ENCODE measurements at places on chromosomes 7 and 10.

DNA sequence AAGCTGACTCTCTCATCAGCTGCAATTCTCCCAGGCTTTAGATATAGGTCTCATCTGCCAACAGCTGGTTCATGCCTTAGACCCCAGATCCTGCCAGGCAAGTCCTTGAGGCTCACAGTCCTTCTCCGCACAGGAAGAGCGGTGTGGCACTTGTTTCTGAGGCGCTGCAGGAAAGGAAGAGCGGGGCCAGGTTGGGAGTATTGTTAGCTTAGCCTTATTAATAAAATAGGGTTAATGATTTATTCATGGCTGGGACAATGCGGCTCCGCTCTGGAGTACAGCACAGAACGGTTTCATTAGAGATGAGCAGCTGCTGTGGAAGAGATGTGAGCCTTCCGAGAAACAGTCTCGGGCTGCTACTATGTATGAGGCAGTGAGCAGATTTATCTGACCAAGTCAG is 78.1 kb downstream of the FZD1 start:
- no peak for DNase-seq

DNA sequence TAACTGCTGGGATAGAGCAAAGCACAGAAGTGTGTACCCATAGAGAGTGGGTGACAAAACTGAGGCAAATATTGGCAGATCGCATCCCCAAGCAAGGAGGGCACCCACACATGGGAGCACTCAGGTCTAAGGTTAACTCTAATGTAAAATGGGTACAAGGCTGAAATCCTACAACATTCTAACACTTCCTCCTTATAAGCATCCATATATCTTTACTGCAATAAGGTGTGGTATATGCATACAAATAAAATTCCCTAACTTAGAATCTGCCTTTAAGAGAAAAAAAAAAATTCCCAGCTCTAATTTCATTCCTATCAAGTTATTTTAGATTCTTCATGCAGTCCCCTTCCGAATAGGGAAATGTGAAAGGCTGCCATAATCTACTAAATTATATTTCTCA is 18.7 kb downstream of the EIF3A start:
- DNase-seq: no peak

DNA sequence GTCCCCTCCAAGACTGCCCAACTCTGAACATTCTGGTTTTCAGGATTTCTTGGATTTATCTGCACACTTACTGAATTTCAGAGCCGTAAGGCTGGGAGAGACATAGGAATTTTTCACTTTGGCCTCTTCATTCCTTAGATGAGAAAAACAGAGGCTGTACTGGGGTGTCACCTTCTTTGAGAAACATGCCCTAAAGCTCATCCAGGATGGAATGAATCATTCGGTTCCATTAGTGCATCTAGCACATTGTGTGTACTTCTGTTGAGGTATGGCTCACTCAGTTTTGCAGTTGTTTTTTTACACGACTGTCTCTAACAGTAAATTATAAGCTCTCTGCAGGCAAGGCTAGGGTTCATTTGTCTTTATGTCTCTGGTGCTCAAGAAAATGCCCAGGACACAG is 383.4 kb downstream of the GATA3 start:
- no peak for DNase-seq

- DNase-seq: no peak
These were observed 71.5 kb downstream of the CDK1 start for GRCh38 chr10:60849740-60850139.

GRCh38 chr10:126972635-126973414 is 67.6 kb downstream of the DOCK1 start:
- no peak for DNase-seq

DNA sequence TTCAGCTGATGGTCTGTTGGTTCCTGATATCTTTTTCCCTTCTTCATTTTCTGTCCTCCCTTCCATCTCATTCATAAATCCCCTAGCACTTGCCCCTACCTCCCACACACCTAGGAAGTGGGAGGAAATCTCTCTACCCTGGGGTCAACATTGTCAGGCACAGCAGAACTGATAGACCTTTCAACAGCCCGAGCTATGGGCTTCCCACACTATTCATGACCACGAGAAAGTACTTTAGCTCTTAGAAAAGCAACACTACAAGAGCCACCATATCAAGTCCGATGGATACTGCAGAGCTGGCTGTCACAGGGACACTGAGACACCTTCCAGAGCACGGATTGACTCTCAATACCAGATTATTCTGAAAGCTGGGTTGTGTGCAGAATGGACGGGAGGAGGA is 180.6 kb upstream of the NEBL start:
- no peak for DNase-seq

DNA sequence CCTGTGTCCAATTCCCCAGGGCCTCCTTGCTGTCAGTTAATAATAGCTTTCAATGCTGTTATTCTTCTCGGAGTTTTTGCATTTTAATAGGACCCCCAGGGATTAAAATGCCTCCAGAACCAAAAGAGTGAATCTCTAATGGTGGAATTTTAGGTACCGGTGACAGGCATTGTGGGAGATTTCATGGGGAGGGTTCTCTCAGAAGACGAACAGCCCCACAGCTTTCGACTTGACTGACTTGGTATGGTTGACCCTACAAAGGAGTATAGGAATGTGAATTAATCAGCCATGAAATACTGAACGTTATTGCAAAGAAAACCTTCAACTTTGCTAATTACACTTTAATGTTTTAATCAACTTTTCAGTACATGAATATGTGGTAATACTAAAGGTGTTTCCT is 206.3 kb upstream of the FZD8 start:
- DNase-seq: no peak

GRCh38 chr10:110029450-110029849 is 21.7 kb downstream of the ADD3 start:
- DNase-seq: no peak

- no peak for DNase-seq
These were observed 20.9 kb upstream of the BAG3 start for GRCh38 chr10:119630300-119630699.

DNA sequence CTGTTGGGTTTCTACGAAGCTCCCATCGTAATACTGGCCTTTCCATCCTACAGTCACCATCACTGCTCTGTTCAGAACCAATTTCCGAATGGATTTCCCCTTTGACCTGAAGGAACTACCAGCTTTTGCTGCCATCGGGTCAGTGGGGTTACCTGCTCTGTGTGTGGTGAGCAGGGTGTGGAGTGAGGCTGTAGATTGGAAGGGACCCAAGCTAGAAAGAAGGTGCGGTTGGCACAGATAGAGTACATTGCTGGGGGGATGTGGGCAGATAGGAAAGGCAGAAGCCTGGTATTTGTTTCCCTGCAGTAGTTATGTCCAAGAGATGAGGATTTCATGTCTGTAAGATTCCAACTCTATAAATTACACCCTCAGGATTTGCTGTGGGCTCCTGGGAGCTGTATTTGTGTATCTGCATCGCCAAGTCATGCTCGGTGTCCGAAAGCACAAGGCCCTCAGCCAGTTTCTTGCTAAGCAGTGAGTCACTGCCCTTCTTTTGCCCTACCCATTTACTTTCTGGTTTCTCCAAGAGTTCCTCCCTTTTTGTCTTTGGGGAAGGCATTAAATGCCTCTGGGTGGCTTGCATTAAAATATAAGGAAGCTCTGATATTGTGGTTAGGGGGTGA is 15.4 kb downstream of the CLCN1 start:
- no peak for DNase-seq

DNA sequence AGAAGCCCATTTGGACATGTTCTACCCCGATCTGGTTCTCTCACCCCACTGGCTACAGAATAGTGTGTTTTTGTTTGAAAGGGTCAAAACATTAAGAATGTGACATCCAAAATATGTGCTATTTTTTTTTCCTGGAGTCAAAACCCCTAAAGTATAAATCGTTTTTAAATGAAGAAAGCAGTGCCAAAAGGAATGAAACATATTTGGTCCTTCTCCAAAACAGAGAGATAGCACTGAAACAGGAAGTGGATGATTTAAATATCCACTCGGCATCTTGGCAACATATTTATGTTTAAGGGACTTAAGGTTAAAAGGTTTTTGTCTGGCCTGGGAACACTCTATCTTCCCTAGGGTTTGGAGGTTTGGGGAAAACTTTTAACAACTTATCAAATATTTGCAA is 32.3 kb downstream of the CALD1 start:
- DNase-seq: no peak

DNA sequence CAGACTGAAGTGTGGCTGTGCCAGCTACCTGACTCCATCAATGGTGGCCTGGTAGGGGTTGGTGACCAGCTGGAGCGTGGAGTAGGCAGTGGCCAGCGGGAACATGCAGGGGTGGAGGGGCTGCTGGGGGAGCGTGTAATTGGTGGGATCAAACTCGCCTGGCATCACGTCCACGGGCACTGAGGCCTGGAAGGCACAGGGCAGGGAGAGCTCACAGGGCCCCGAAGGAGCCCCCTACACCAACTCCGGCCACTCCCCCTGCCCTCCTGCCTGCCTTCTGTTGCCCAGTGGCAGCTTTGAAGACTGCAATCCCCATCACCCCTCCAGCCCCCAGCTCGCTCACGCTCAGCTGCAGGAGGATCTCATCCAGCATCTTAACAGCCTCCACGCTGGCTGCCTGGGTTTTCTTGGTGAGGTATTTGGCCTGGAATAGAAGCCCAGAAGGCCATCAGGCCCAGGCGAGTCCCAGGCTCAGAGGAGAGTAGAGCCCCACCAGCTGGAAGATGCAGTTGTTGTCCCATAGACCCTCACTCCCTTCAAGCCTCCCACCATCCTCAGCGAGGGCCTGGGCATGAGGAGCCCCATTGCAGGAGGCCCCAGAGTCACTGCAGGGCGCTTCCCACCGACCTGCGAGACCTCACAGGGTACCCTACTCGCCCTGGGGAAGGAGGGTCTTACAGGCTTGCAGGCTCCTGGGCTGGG is 7.1 kb downstream of the POLD2 start:
- DNase-seq: no peak

DNA sequence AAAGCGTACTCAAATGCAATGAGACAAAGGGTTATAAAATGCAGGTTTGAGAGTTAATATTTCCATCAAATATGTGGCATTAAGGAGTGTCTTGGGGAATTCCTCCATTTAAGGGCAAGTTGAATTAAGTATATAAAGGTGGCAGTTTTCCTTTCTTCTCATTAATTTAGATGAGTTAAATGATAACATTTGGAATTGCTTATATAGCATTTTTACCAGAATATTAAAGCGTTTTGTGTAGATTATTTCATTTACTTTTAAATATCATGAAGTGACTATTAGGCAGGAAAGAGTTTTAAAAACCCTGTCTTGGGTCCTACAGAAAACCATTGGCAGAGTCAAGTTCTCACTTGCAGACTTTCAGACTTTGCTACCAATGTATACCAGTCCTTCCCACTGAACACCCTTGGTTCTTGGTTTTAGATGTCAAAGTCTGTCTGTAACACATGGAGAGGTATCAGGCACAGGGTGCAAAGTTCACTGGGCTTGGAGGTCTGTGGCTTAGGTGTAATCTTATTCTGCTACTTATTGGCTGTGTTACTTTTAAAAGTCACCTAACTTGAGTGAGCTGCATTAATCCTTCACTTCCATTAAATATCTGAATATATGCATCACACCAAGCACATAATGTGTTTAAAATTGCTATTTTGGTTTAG is 51.0 kb downstream of the ASB4 start:
- no peak for DNase-seq

DNA sequence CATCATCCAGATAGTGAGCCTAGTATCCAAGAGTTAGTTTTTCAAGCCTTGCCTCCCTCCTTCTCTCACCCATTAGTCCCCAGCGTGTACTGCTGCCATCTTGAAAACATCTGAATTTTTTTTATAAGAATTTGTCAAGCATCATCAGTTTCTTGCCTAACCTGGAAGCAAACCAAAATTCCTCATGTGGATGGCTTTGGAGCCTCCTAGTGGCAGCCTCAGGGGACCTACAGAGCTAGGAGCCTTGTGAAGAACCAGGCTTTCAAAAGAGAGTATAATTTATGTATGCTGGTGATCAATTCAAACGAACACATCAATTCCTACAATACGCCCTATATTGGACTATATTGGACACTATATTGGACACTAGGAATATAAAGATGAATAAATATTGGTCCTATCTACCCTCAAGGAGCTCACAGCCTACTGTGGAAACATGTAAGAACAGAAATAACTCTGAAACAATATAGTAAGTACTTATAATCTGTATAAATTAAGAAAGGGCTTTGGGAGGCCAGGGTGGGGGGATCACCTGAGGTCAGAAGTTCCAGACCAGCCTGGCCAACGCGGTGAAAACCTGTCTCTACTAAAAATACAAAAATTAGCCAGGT is 63.4 kb downstream of the HPSE2 start:
- no peak for DNase-seq

DNA sequence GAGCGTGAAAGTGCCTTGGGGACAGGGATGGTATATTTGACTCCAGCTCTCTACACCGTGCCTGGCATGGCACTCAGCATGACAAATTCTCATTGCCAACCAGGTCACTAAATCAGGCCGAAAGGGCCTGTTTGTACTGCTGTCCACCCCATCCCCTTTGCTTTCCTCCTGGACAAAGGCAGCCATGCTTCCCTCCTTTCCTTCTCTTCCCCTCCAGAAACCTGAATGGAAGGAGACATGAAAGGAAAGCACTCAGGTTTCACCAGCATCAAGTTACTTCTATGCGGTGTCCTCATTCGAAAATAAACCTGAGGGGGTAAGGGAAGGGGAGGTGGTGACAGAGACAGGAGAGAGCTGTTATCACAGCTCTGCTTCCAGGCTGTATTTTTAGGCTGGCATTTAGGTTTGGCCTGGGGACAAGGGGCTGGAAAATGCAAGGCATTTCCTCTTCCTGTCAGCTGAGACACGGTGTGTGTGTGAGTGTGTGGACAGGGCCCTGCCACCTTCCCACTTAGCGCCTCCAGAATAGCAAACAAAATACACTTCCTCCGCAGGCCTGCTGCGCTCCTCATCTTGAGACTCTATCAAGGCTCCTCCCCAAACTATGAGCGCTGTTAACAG is 79.9 kb upstream of the COL13A1 start:
- DNase-seq: no peak

DNA sequence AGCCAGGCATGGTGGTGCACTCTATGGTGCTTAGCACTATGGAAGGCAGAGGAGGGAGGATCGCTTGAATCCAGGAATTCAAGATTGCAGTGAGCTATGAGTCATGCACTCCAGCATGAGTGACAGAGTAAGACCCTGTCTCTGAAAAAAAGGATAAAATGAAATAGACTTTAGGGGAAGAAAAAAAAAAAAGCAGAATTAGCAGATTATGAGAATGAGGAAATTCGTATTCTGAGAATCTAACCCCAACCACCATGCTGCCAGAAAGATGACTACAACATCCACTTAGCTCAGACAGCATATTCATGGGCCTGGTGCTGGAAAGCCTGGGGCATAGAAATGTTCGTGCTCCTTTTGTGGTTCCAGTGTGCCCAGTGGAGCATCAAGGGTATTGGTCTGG is 63.3 kb downstream of the TMEM26 start:
- no peak for DNase-seq

- no peak for DNase-seq
These were observed 26.9 kb upstream of the TMEM213 start for GRCh38 chr7:138770904-138771303.

GRCh38 chr7:55127622-55128081 is 108.8 kb downstream of the EGFR start:
- no peak for DNase-seq

Measured in GM12891 (cell line).